HepG2 (cell line): ENCODE measurements at places on chromosomes 12 and 14.

DNA sequence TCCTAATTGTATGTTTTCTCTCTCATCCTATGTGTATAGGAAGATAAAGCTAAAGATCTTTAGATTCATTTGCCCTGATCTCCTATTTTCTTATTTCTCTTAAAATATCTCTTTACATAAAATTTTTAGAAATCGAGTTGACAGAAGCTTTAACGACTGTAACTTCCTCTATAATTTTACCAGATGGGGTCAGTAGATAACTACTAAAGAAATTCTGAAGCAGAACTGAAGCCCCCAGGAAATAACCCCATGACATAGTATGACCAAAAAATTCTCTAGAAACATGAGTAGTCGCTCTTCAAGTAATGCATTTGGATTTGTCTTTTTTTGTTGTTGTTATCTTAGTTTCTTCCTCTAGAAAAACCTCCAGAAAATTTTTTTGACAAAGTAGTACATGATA is 288.0 kb downstream of the ERC1 start:
- DNase-seq = no peak

DNA sequence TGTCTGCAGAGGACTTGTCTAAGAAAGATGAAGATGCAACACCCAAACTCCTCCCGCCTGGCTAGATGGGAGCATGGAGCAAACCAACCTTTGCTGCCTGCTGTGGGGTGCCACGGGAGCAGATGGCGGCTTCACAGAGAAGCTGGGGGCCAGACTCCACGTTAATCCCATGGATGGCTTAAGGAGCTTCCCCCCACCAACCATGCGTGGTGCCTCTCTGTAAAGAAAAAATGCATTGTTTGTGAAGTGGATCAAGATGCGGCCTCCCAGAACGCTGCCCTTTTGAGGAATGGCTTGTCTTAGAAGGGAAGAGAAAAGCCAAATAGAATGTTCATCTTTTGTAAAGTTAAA is 15.6 kb downstream of the MVK start:
- DNase-seq = no peak

DNA sequence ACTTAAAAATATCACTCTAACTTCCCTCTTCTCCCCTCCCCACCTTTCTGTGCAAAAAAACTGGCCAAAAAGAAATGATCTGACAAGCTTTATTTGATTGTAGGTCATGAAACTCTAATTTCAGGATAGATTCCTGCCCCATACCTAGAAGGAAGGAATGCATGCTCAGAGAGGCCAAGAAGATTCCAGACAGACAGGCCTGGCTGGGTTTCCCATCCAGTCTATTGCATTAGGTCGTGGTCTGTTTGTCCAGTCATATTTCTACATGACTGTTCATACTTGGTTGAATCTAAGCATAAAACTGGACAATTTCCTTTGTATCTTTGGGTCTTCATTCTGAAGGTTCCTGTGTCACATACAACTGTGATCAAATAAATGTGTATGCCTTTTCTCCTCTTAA is 20.0 kb upstream of the SLC15A5 start:
- DNase-seq = no peak

- no peak for DNase-seq
These were observed 384.3 kb downstream of the RAD51B start for GRCh38 chr14:68203871-68204270.

- DNase-seq = no peak
These were observed 31.5 kb upstream of the KRR1 start for GRCh38 chr12:75542942-75543341.

GRCh38 chr12:71764587-71765321 is 10.1 kb downstream of the RAB21 start:
- no peak for DNase-seq

- DNase-seq = no peak
These were observed 9.4 kb upstream of the PLBD2 start for GRCh38 chr12:113348849-113349536.

DNA sequence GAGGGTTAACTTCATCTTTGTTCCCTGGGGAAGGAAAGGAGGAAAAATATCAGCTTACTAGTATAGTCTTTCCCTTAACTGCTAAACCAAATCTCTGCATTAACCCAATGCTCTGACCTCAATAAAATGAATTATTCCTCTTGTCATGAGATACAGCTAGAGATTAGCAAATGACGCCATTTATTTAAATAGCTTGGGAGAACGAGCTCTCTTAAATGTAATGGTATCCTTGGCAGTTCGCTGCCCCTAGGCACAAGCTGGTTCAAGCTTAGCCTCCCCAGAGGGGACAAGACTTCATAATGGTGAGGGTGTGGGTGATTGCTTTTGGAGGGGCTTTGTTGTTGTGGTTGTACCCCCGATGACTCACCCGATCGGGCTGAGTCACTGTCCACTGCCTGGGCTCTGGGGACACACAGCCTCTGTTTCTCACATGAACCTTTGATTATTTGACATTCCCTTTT is 19.6 kb downstream of the FNTB start:
- DNase-seq = no peak

GRCh38 chr12:109446-109845 is 42.9 kb downstream of the IQSEC3 start:
- no peak for DNase-seq

DNA sequence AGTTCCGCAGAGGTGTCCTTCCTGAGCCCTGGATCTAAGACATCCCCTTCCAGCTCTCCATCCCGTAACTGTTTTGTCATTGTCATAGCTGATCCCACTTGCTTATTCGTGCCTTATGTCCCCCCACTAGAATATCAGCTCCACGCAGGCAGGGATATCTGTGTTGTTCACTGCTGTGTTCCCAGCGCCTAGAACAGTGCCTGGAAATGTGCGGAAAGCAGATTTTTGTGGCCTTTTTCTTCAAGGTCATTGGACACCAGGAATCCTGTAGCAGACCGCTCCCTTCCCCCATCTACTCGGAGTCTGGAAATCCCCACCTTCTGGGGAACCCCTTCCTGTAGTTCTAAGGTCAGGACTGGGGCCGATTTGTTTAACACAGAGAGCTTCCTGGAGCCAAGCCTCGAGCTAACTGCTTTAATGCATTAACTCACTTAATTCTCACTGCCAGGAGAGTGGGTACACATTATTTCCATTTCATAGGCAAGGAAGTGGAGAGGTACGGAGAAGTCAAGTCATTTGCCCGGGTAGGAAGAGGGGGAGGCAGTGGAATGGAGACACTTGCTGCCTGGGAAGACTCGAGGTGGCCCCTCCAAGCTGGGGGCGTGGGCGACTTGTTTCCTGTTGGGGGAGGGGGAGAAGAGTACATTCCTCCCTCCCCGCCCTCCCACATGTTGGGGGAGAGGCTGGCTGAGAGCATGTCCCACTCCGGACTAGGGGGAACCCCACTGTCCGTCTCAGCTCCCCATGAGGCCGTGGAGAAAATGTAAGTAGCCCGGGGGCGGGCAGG is 1.2 kb upstream of the SH2B3 start:
- peak; percentile 33 for DNase-seq

- no peak for DNase-seq
These were observed 1.9 kb upstream of the TSPAN9 start for GRCh38 chr12:3075315-3075714.

DNA sequence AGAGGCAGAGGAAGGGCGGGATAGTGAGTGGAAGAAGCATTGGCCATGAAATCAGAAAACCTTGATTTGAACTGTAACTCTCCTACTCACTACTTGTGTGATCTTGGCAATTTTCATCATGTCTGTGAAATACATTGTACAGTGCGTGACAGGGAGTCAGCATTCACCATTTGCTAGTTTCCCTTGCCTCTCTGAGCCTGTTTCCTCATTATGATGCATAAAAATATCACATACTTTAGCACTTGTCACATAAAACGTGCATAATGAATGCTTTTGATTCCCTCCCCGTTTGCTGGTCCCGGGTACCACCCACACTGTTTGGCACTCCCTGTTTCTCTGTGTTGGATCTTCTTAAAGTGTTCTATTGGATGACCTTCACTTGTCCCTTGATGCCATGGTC is 101.1 kb upstream of the FRMD6 start:
- DNase-seq = no peak

- no peak for DNase-seq
These were observed 23.2 kb downstream of the LRFN5 start for GRCh38 chr14:41629876-41630275.

- DNase-seq = no peak
These were observed 395.0 kb downstream of the ZFP36L1 start for GRCh38 chr14:68397822-68398221.

- peak; percentile 42 for DNase-seq
These were observed 14.3 kb downstream of the TBX3 start for GRCh38 chr12:114669401-114670290.

DNA sequence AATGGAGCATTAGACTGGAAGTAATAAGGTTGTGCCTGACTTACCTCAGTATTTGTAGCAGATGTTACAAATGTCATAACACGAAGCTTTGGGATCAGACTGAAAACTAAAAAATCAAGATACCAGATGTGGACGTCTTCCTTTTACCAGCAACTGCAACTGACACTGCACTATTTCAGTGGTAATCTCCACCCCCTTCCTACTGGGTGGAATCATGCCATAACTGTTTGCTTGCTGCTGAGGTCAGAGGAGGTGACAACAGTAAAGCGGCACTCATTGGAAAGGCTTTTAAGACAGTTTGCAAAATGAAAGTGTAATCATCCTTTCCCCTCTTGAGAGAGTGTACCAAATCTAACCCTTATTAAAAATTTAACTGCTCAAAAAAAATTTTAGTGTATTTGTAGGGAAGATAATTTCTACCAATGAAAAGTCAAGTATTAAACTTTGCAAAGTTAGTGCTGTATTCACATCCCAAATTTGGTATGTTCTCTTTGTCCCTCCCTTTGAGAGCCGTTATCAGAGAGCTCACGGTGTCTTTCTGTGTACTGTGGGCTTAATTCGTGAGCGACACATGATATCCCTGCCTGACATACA is 420.7 kb downstream of the NPAS3 start:
- no peak for DNase-seq

DNA sequence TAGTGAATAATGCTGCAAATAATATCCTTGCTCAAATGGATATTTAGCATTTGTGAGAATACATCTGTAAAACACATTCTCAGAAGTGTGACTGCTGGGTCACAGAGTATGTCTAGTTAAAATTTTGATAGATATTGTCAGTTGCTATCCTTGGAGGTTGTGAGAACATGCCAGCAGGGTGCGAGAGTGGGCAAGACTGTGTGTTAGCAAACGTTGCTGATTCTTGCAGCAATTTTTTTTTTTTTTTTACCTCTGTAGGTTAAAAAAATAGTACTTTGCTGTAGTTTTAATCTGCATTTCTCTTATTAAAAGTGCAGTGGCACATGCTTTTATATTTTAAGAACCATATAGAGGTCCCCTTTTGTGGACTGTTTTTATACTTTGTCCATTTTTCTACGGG is 4.5 kb upstream of the NYNRIN start:
- no peak for DNase-seq

- no peak for DNase-seq
These were observed 179.2 kb downstream of the CACNA1C start for GRCh38 chr12:2231956-2232355.

- no peak for DNase-seq
These were observed 113.6 kb downstream of the DAD1 start for GRCh38 chr14:22475381-22475780.

GRCh38 chr12:23576372-23576771 is 373.1 kb downstream of the SOX5 start:
- no peak for DNase-seq

GRCh38 chr12:6927379-6928021 is at the start of gene ATN1:
Gene ATN1, plus strand, starts transcription at chr12:6927959. Its CDS starts 6,043 bp downstream, at chr12:6934002.
- DNase-seq = no peak

- peak; percentile 48 for DNase-seq
These were observed at the start of gene SDSL for GRCh38 chr12:113422030-113422885. Gene SDSL, plus strand, starts transcription at chr12:113422380. Its CDS starts 5,603 bp downstream, at chr12:113427983.

DNA sequence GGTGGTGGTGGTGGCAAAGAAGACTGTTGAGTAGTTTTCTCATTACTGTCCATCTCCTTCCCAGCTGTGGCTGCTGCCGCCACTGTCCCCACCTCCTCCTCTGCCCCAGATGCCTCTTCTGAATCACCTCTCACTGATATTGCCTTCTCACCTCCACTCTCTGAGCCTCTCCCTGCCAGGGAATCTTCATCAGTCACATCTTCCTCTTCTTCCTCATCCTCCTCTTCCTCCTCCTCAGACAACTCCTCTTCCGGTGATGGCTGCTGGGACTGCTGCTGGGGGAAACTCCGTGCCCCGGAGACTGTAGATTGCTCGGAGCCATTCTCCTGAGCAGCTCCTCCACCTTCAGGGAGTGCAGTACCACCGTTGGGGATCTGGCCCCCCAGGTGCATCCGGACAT is 2.9 kb downstream of the SALL2 start:
- DNase-seq = no peak

- DNase-seq = no peak
These were observed 4.4 kb upstream of the C1RL start for GRCh38 chr12:7113389-7113871.

GRCh38 chr12:104686196-104686595 is 229.4 kb downstream of the CHST11 start:
- DNase-seq = no peak

- DNase-seq = no peak
These were observed 32.3 kb upstream of the FICD start for GRCh38 chr12:108482717-108483212.

DNA sequence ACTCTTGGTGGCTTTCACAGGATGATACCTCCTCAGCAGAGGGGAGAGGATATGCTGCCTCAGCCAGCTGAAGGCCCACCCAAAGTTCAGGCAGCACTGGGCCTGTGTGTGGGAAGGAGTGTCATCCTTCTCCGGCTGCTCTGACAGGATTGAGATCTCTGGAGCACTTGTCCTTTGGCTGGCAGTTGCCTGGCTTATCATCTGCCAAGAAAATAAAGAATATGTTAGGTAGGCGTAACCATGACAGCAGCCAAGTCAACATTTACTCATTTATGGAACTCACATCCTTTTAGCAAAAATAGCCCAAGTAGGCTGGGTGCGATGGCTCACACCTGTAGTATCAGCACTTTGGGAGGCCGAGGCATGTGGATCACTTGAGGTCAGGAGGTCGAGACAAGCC is 68.5 kb downstream of the PPFIBP1 start:
- DNase-seq = no peak

GRCh38 chr14:82447586-82447985 is 913.9 kb upstream of the SEL1L start:
- DNase-seq = no peak

GRCh38 chr12:48671231-48671856 is 10.7 kb downstream of the KANSL2 start:
- DNase-seq = no peak

DNA sequence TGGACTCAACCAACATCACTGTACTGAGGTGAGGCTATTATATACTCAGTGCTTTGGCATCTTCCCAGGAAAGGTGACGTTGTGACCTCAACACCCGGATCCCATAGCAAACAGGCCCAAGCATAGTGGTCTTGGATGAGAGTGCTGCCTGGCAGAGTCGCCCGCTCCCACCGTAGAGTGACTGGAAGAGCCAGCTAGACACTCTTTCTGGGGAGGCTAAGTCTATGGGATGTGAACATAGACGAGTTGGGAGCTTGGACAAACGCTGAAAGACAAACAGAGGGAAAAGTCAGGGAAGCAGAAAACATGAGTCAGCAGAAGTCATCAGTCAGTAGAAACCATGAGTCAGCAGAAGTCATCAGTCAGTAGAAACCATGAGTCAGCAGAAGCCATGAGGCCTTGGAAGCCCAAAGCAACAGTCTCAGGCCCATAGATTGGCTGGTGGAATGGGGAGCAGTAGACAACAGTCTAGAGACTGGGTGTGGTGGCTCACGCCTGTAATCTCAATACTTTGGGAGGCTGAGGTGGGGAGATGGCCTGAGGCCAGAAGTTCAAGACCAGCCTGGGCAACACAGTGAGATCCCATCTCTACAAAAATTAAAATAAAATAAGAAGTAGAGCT is 66.4 kb upstream of the MAP1LC3B2 start:
- DNase-seq = no peak
